ENCODE measurements at places on chromosomes 1 and 21. TPM values are rescaled to one million over a fixed set of nuclear protein-coding genes. Genes with fewer than 3 reads are reported as not detected.

GCSAML gene
- total RNA-seq: under 0.01 TPM

DNMT3L gene
- not detected for total RNA-seq

RBM8A gene
- 157 TPM for total RNA-seq

LAMC2 gene
- 1,196 TPM for total RNA-seq

TGFB2 gene
- total RNA-seq: 20.4 TPM

CCDC185 gene
- not detected for total RNA-seq

TCEANC2 gene
- 4.2 TPM for total RNA-seq

MARK1 gene
- total RNA-seq: 10.3 TPM

FAM163A gene
- total RNA-seq: not detected

SDC3 gene
- 2.7 TPM for total RNA-seq

EFNA3 gene
- 8.4 TPM for total RNA-seq

KLHDC7A gene
- total RNA-seq: not detected

ANGPTL1 gene
- not detected for total RNA-seq

TRIM46 gene
- total RNA-seq: 1.3 TPM

CD5L gene
- not detected for total RNA-seq

DYNLT5 gene
- total RNA-seq: not detected

LCE2C gene
- not detected for total RNA-seq

AUNIP gene
- total RNA-seq: 4.8 TPM

ACKR1 gene
- not detected for total RNA-seq

PLA2G2C gene
- total RNA-seq: not detected

RIIAD1 gene
- total RNA-seq: not detected

HMCN1 gene
- 1.0 TPM for total RNA-seq

TSTD1 gene
- total RNA-seq: 38.3 TPM

FTCD gene
- total RNA-seq: not detected

All from nasal cavity respiratory epithelium epithelial cell of viscerocranial mucosa (primary cell).